Lung (tissue), 17 donors: ENCODE measurements at places on chromosomes 4 and X. TPM values are rescaled to one million over a fixed set of nuclear protein-coding genes. Genes with fewer than 3 reads are reported as not detected.
A peak's percentile ranks its signal among the peaks of the same experiment; 100 is the strongest.

Gene FOXP3
- total RNA-seq = 1.4 TPM

DNA sequence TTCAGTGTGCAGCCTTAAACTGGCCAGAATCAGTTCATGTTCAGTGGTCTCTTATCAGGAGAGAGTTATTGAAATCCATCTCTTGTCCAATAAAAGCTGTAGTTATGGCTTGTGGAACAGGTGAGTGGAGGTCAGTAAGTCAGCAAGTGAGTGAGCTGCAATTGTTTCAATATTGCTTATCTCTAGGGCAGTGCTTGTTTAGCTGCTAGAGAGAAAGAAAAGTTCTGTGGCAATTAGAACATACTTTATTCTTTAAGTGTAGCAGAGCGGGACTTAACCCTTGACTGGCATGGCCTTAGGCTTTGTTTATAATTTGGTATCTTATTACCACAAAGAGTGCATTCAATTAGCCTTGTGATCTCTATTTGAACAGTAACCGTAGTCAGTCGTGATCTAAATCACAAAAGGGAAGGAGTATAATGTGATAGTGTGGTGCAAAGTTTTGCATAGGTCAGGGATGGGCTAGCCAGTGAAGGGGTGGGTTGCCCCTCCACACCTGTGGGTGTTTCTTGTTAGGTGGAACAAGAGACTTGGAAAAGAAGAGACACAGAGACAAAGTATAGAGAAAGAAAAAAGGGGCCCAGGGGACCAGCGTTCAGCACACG lies 6.9 kb upstream of the ETDC start:
- no peaks in the 10 kb centered on the region for H3K36me3 ChIP-seq
- no peak overlapping the region for H3K27ac ChIP-seq
- no peaks in the 10 kb centered on the region for H3K4me1 ChIP-seq
- H3K4me3 ChIP-seq = no peak overlapping the region
- peak; percentile 1 for DNase-seq

GRCh38 chrX:37347420-37347819 lies 1.7 kb upstream of the PRRG1 start:
- H3K36me3 ChIP-seq = no peaks in the 10 kb centered on the region
- peak; percentile 60 for DNase-seq
- H3K27me3 ChIP-seq = peaks cover 4% of the 10 kb centered on the region
- H3K4me3 ChIP-seq = no peak overlapping the region

Gene P2RY10
- 0.98 TPM for total RNA-seq

Gene RNF212
- 4.5 TPM for total RNA-seq

- no peaks in the 10 kb centered on the region for H3K27me3 ChIP-seq
- no peak overlapping the region for H3K27ac ChIP-seq
- no peak overlapping the region for H3K4me3 ChIP-seq
Observed at GRCh38 chr4:188005561-188005960, 10.0 kb downstream of the ZFP42 start.

- H3K4me3 ChIP-seq = no peak overlapping the region
- H3K27ac ChIP-seq = no peak overlapping the region
- no peaks in the 10 kb centered on the region for H3K36me3 ChIP-seq
- no peaks in the 10 kb centered on the region for H3K4me1 ChIP-seq
- DNase-seq = no peak
- no peaks in the 10 kb centered on the region for H3K27me3 ChIP-seq
Observed at GRCh38 chr4:107453987-107454386, 266.0 kb downstream of the PAPSS1 start.

DNA sequence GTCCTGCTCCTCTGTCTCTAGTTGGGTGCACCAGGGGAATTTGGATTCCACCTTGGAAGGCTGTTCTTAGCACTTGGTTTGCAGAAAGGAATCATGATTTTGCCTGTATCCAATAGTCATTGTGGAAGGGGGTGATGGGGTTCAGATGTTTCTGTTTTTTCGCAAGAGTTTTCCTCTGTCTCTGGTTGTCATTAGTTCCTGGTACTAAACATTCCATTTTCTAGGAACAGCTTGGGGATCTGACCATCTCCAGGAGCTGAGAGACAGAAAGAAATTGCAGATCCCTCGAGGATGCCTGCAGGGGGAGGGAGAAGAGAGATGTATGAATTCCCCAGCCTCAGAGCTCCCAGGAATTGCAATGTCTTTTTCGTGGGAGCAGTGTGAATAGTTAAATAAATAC lies 70.9 kb downstream of the CYTL1 start:
- no peak overlapping the region for H3K27ac ChIP-seq
- no peaks in the 10 kb centered on the region for H3K27me3 ChIP-seq
- no peak overlapping the region for H3K4me3 ChIP-seq
- H3K36me3 ChIP-seq = no peaks in the 10 kb centered on the region
- no peaks in the 10 kb centered on the region for H3K4me1 ChIP-seq
- DNase-seq = no peak

Gene C4orf50
- total RNA-seq = 0.03 TPM
